Activated CD4-positive, alpha-beta T cell treated with anti-CD3 and anti-CD28 coated beads, Interleukin-2, amount 10 ng/mL, durations not matched to agents 24 days and 14 days (primary cell): ENCODE measurements at places on chromosomes 7 and 10. TPM values are rescaled to one million over a fixed set of nuclear protein-coding genes. Genes with fewer than 3 reads are reported as not detected.

The LRRTM3 gene
- total RNA-seq: not detected in 2 replicates

DNA sequence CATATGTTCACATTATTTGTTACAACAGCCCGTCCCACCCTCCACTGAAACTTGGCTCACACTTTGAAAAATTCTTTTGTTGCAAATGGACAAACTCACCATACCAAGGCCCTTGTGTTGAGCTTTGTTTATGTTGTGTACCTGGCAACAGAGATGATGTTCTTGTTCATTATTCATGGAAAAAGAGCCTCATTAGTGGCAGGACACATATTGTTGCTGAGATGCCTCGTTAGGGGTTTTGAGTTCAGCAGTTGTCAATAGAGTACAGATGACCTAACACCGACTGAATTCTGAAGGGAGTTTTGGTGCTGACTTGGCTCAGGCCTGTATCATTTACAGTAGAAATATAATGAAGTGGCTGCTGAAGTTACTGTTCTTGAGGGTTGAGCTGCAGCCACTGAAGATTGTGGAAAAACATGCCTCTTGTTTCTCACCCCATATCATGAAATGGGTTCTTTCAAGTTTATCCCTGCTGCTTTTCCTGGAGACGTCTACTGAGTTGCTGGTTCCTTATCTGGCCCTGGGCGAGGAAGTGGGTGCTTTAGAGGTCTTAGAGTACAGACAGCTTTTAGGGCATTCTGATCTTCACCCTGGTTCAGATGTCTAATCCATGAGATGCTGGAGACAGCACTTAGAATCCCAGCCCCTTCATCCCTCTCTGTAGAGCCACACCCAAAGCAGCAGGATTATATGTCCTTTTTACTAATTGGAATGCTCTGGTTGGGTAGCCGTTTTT lies 149.7 kb downstream of the WNT2 start:
- H3K27ac ChIP-seq: no peak overlapping the region
- no peak for DNase-seq
- H3K27me3 ChIP-seq: no peaks in the 10 kb centered on the region
- H3K4me3 ChIP-seq: no peak overlapping the region
- no peaks in the 10 kb centered on the region for H3K36me3 ChIP-seq

The NEURL1 gene
- total RNA-seq: 2.8 and 3.1 TPM in 2 replicates

GRCh38 chr7:12130609-12131008 lies 80.5 kb upstream of the TMEM106B start:
- H3K27me3 ChIP-seq: no peaks in the 10 kb centered on the region
- no peaks in the 10 kb centered on the region for H3K36me3 ChIP-seq
- DNase-seq: no peak
- no peak overlapping the region for H3K4me3 ChIP-seq

The HABP2 gene
- total RNA-seq: not detected in 2 replicates

The C7orf25 gene
- 2.1 and 3.9 TPM in 2 replicates for total RNA-seq
